Hematopoietic multipotent progenitor cell treated with erythropoietin and hydrocortisone succinate and interleukin-3 and kit ligand, for 8 days (in vitro differentiated cells): ENCODE measurements at places on chromosomes 12 and 14.

DNA sequence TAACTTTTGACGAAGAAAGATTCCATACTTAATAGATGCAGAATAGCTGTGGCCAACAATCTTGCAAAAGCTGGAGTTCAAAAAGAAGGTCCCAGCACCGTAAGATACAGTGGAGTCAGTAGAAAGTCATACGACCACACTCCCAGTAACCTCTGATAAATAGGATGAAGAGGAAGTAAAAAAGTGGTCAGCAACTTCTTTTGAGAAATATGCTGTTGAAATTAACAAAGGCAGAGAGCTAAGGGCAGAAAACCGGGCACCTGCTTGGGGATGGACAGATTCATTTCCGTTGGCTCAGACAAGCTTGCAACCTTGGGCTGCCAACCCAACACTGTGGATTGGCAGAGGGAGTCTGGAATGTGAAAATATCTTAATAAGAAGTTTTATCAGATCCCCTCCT is 40.0 kb downstream of the BTG1 start:
- DNase-seq, result no peak

DNA sequence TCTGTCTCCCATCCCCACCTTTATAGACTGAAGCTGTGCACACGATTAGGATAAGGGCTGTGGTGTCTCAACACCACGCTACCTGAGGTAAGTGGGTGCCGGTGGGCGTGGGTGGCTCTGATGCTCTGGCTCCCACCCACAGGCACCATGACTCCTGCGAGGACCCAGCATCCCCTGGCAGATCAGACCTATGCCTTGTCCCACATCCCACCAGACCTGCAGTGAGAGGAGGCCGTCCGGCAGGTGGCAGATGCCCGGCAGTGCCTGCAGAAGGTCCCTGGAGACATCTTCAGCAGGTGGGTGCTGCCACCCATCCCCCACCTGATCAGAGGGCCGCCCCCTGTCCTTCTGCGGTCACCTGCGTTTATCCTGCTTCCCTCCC is 104.4 kb upstream of the PRB2 start:
- no peak for DNase-seq

- peak; percentile 69 for DNase-seq
Measured at GRCh38 chr12:62438098-62438692, 28.4 kb upstream of the MON2 start.

GRCh38 chr12:94089891-94090290 is 58.5 kb upstream of the PLXNC1 start:
- DNase-seq, result peak; percentile 82

- DNase-seq, result peak; percentile 64
Measured at GRCh38 chr12:108884116-108885012, 4.5 kb downstream of the DAO start.

DNA sequence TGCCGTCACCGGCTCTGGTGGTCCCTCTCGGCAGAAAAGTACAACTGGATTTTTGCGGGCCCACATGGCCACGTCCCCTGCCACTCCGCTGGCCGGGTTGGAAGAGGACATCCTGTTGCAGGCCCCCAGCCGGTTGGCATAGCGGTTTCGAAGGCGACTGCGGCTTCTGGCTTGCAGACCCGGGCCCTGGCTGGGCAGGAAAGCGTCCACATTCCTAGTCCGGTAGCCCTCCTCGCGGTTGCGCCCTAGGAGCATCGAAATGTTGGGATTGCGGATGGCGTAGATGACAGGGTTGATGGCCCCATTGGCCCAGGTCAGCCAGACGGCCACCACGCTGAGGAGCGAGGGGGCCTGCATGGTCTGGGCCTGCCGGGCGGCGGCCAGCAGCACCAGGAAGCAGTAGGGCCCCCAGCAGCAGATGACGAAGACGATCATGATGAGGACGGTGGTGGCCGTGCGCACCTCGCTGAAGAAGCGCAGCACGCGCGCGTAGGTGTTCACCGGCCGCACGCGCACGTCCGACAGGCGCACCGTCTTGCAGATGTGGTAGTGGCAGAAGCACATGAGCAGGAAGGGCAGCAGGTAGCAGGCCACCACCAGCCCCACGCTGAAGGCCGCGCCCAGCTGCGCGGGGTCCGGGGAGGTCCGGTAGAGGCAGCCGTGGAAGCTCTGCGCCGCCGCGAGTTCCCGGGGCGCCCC is 1.2 kb downstream of the GPR135 start:
- no peak for DNase-seq

DNA sequence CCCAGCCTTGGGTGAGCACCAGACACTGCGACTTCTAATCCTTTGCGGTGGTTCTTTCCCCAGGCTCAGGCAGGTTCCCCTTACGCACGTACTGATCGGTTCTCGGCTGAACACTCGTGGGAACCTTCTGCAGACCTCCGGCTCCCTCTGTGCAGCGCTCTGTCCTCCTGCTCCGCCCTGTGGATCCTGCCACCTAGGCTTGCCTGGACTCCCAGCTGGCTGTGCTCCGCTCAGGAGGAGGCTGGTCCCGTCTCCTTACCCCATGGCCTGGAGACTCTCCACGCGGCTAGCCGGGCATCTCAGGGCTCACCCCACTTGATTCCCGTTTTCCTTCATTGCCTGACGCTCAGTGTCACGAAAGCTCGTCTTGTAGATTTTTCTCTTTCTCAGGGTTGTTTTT is 34.7 kb downstream of the TNFAIP2 start:
- DNase-seq, result no peak

DNA sequence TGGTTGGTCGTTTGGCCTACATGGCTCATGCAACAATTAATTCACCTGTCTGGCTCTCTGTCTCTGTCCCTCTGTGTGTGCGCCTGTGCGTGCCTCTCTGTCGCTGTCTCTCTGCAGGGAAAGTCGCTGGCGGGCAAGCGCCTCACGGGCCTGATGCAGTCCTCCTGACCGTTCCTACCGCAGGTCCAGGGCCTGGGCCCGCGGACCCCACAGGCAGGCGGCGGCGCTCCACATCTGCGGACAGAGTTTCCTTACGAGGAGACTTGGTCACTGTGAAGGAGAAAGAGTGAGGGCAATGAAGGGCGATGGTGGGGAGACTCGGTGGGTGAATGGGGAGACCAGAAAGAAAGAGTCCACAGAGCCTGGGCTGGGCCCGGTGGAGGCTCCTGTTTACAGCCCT is 331.6 kb downstream of the DPF3 start:
- DNase-seq, result no peak

DNA sequence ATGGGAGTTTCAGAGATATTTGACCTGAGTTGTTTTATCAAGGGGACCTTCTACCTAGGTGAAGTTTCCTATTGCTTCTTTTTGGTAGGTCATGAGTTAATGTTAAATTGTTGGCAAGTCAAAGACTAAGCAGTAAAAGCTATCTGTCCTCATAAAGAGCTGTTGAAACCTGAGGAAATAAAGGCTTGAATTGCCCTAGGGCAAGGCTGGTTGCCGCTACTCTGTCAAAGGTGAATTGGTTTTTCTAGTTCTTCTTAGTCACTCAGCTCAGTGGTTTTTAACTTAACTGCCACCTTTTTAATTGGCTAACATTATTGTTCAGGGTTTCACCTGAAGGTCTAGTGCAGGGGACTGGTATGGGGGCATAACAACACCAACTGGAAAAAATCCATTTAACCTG is 441.6 kb upstream of the FBXO33 start:
- no peak for DNase-seq

DNA sequence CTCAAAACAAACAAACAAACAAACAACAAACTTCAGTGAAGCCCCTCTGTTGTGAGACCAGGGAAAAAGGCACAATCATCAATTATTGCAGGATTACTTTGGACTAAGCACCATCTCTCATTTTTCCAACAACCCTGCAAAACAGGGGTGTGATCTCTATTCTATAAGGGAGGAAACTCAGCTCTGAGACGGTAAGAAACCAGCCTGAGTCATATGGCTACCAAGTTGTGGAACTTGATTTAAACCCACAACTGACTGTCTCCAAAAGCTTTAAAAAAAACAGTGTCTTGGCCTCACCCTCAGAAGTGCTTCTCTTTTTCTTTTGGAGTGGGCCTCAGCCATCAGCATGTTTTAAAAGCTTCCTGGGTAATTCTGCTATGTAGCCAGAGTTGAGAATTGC is 49.8 kb downstream of the RIN3 start:
- no peak for DNase-seq

DNA sequence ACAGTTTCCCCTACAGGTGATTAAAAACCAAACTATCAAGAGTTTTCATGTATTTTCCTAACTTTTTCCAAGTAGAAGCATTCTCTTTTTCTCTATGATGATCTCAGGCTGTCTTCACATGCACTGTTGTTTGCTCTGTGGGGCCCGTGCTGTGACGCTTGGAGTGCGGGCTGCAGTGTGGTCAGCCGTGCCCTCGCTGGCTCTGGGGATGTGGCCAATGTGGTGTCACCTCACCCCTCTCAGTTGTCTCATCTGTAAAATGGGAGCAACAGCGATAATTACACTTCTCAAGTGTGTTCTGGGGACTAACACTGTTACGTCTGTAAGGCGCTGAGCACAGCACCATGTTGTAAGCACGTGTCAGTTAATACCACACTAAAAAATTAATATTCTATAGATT is 28.6 kb downstream of the DDX51 start:
- no peak for DNase-seq

GRCh38 chr12:46217541-46218321 is 51.1 kb downstream of the SLC38A1 start:
- peak; percentile 62 for DNase-seq

GRCh38 chr14:96442355-96442754 is 50.4 kb downstream of the AK7 start:
- no peak for DNase-seq

- DNase-seq, result peak; percentile 66
Measured at GRCh38 chr14:25406818-25407217, 356.9 kb upstream of the STXBP6 start.

DNA sequence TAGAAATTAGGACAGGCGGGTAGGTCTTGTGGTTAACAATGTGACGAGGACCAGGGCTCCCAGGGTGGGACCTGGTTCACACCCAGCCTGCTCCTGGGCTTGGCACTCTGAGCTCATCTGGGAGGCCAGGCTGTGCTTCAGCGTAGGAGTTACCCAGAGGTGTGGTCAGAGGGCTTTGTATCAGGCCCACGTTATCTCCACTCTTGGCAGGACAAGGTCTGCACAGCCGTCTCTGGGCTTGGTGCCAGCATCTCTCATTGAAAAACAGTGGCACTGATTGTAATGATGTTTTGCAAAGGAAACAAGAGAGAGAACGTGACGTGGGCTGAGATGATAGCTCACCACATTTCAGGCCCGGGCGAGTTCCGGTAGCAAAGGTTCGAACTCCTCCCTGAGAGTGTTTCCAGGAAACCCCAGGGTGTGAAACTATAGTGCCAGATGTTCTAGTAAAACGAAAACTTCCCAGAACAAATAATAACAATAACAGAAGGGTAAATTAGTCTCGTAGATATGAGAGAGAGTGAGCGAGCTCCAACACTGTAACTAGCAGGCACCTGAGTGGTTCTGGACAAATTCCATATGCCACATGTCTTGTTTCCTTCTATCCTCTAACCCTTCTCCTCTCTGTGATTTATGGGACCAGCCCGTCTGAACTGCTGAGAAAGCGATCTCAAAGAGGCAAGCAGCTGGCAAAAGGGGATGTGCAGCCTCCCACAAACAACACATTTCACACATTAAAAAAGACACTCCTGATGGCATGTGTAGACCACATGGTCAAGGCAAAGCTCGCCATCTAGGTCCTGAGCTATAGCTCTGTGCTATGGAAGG is 227.3 kb downstream of the KTN1 start:
- peak; percentile 99 for DNase-seq

DNA sequence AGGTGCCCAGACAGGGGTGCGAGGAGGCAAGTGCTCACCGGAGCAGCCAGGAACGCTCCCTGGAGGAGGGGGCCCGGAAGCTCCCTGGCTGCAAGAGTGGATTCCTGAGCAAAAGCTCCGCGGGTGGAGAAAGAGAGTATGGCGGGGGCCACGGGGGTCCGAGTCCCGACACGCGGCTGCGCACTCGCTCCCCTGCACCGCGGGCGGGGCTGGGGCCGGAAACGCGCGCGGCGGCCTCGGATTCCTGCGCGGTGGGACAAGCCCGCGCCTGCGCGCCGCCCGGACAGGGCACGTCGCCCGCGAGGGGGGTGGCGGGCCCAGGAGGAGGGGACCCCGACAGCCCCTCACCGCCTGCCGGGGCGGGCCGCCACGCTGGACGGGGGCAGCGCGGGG is 27.8 kb upstream of the GPR132 start:
- no peak for DNase-seq

DNA sequence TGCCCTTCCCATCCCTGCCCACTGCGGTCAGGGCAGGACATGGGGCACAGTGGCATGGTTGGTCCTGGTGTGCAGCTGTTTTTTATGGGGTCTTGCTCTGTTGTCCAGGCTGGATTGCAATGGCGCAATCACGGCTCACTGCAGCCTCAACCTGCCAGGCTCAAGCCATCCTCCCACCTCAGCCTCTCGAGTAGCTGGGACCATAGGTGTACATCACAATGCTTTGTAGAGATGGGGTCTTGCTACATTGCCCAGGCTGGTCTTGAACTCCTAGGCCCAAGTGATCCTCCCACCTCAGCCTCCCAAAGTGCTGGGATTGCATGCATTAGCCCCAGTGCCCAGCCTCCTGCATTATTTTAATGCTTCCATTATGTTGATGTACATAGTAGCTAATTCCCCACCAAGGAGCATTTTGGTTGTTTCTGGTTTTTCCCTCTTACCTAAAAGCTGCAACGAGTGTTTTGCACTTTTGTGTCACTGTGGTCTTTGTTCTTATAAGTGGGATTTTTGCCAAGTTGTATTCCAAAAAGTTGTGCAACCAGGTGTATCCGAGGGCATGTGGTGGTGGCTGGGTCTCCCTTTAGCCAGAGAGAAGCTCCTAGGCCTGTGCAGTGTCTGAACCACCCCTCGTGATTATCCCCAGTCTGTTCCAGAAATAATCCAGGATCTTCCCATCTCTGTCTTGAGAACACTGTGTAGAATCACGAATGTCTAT is 10.3 kb downstream of the TCHP start:
- no peak for DNase-seq

GRCh38 chr12:43132291-43132690 is 419.7 kb downstream of the ADAMTS20 start:
- no peak for DNase-seq

DNA sequence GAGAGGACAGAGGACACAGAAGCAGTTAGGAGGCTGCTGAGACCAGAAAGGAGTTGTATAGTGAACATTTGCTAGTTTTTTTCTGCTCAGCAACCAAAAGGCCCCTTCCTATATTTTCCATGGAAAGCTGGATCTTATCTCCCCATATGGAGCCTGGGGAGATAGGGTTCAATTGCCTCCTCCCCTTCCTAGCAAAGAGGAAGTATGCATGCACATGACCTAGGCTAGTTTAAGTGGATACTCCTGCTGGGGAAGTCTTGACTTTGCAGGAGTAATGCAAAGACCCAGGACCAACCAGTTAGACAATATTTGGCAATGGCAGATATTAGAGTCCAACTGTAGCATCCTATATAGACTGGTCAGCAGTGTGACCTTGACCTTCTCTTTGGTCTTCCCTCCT is 15.1 kb downstream of the CHD8 start:
- peak; percentile 40 for DNase-seq
